ENCODE measurements at places on chromosomes 4 and X. TPM values are rescaled to one million over a fixed set of nuclear protein-coding genes. Genes with fewer than 3 reads are reported as not detected.

VCX3A gene
- not detected for polyA plus RNA-seq

NLGN3 gene
- polyA plus RNA-seq, result 0.21 TPM

MAGEE2 gene
- polyA plus RNA-seq, result not detected

BEX1 gene
- polyA plus RNA-seq, result not detected

RADX gene
- 2.4 TPM for polyA plus RNA-seq

TMEM271 gene
- polyA plus RNA-seq, result not detected

DNA sequence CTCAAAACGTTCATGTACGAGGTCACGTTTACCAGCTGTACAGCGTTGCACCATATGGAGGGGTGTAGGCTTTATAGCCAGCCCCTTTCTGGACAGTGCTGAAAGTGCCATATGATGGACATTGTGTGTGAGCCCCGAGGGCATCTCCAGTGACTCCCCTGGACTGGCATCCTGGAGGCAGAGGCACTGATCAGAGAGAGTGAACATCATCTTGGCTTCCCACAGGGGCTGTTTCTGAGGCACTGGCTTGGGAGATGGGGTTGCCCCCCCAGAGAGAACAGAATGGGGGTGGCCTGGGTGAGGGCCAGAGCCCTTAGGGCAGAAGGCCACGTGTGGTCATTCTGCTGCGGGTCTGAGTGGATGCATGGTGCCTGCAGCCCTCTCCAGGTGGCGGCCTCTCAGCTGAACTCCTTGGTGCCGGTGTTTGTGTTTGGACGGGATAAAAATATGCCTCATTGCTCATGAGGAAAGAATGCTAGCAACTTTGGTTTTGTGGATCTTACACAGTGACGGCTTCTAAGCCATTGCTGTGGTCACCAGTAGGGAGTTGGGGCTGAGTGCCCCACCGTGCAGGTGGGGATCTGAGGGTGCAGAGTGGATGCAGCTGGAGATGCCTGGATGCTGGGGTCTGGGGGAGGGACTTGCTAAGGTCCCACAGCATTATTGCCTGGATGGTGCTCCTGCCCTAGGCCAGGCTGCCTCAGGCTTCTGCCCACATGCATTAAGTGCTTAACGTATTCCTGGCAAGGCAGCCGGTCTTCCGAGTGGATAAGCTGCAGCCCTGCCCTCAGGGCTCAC lies 3.4 kb downstream of the WFS1 start:
- H3K4me1 ChIP-seq, result peaks cover 14% of the 10 kb centered on the region
- no peaks in the 10 kb centered on the region for H3K36me3 ChIP-seq
- H3K27ac ChIP-seq, result no peak overlapping the region

DNA sequence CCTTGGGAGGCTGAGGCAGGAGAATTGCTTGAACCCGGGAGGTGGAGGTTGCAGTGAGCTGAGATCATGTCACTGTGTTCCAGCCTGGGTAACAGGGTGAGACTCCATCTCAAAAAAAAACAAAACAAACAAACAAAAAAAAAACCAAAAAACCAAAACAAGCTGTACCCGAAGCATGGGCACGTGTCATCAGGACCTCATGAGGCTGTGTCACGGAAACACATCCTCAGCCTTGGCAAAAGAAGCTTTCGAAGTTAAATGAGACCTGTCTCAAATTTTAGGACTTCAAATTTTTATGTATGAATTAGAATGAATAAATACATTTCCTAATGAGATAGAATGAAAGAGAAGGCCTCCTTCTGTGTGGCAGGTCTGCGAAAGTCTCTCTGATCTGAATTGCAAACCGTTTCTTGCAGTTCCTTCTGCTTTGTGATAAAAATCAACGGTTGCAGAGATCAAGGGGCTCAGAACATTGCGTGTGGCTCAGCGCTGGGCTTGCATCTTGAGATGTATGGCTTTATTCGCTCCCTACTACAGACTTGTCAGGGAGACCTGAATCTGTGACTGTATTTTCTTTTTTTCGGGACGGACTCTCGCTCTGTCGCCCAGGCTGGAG lies 19.5 kb upstream of the CRLF2 start:
- H3K27ac ChIP-seq, result no peak overlapping the region
- peak; percentile 16 for DNase-seq
- H3K27me3 ChIP-seq, result no peaks in the 10 kb centered on the region
- no peak overlapping the region for H3K4me3 ChIP-seq
- H3K36me3 ChIP-seq, result no peaks in the 10 kb centered on the region
- peaks cover 9% of the 10 kb centered on the region for H3K4me1 ChIP-seq

DNA sequence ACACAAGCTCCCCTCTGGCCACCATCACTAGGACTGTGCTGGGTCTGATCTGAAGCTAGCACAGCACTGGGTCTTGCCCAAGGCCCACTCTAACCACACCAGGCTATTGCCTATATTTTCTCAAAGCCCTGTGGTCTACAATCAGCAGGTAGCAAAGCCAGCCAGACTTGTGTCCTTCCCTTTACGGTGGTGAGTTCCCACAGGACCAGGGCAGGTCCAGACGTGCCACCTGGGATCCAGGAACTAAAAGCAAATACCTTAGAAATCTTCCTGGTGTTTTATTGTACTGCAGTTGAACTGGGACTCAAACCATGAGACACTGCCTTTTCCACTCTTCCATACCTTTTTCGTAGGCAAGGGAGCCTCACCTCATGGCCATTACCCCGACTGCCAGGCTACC lies 9.0 kb upstream of the MAGEC2 start:
- no peak overlapping the region for H3K4me3 ChIP-seq
- H3K27ac ChIP-seq, result no peak overlapping the region
- no peaks in the 10 kb centered on the region for H3K36me3 ChIP-seq
- no peaks in the 10 kb centered on the region for H3K27me3 ChIP-seq

DNA sequence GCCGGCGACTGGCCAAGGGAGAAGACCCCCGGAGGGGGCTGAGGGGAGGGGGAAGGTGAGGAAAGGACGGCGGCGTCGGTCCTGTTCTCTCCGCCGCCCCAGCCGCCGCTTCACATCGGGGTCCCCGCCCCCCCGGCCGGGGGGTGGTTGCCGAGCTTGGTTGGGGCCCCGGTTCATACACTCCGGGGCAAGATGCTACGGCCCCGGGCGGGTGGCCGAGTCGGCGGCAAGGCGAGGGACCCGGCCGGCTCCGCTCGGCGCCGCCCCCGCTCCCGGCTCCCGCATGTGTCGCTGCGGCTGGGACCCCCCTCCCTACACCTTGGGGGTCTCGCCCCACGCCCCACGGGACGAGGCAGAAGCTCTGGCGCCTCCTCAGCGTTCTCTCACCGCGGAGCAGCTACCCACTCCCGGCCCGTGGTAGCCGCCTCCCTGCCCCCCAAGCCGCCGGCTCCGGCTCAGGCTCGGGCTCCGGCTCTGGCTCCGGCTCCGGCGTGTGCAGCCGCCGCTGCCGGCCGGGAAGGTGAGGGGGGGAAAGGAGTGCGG lies 461 bp downstream of the FBXW7 start:
- peaks cover 74% of the 10 kb centered on the region for H3K4me1 ChIP-seq
- peaks cover 7% of the 10 kb centered on the region for H3K36me3 ChIP-seq
- H3K4me3 ChIP-seq, result no peak overlapping the region
- no peaks in the 10 kb centered on the region for H3K27me3 ChIP-seq
- DNase-seq, result peak; percentile 56

GRCh38 chr4:163003979-163004378 lies 162.7 kb downstream of the NAF1 start:
- no peak for DNase-seq
- H3K27ac ChIP-seq, result no peak overlapping the region

- DNase-seq, result no peak
- H3K27ac ChIP-seq, result no peak overlapping the region
- no peaks in the 10 kb centered on the region for H3K4me1 ChIP-seq
- H3K36me3 ChIP-seq, result no peaks in the 10 kb centered on the region
- no peaks in the 10 kb centered on the region for H3K27me3 ChIP-seq
- no peak overlapping the region for H3K4me3 ChIP-seq
Observed at GRCh38 chr4:20086067-20086798, 165.5 kb upstream of the SLIT2 start.

- no peak overlapping the region for H3K27ac ChIP-seq
- no peaks in the 10 kb centered on the region for H3K27me3 ChIP-seq
- no peak for DNase-seq
Observed at GRCh38 chr4:51999250-51999649, 20.9 kb downstream of the LRRC66 start.

- no peak for DNase-seq
- H3K27ac ChIP-seq, result no peak overlapping the region
- no peaks in the 10 kb centered on the region for H3K27me3 ChIP-seq
- no peaks in the 10 kb centered on the region for H3K4me1 ChIP-seq
Observed at GRCh38 chr4:172660251-172660650, 508.4 kb upstream of the GALNT7 start.

GRCh38 chr4:175092114-175092513 lies 174.0 kb downstream of the ADAM29 start:
- H3K4me1 ChIP-seq, result no peaks in the 10 kb centered on the region
- H3K36me3 ChIP-seq, result no peaks in the 10 kb centered on the region
- no peak overlapping the region for H3K27ac ChIP-seq
- no peak overlapping the region for H3K4me3 ChIP-seq
